ENCODE measurements at places on chromosomes 7 and 10.
A peak's percentile ranks its signal among the peaks of the same experiment; 100 is the strongest.

GRCh38 chr7:50205011-50205410 lies 99.5 kb upstream of the IKZF1 start:
- DNase-seq = no peak

GRCh38 chr7:69659983-69660382 lies 61.7 kb downstream of the AUTS2 start:
- no peak for DNase-seq

DNA sequence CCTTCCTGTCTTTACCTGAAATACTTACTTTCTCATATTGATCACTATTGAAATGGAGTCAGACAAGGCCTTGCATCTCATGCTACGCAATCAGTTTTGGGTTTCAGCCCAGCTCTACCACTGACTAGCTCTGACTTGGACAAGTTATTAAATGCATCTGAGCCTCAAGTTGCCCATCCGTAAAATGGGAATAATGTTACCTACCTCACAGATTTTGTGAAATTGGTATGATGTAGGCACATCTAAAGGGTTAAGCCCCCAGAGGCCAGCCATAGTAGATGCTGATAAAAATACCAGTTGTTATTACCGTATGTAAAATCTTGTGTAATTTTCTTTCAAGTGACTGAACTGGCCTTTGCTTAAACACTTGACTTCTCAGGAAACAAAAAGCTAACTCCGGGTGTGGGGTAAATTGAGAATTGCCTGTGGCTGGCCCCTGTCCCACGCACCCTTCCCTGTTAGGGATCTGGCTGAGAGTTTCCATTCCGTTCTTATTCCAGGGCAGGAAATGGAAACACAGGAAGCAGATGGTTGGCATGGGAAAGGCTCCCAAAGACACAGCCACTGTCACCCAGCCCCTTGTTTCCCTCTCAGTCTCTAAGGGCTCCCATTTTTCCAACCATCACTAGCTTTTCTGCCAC lies 7.5 kb downstream of the DUSP5 start:
- DNase-seq = no peak

- no peak for DNase-seq
Measured at GRCh38 chr10:63666836-63667383, 145.7 kb downstream of the REEP3 start.

- no peak for DNase-seq
Measured at GRCh38 chr10:132207536-132208461, 21.1 kb downstream of the DPYSL4 start.

GRCh38 chr7:30212701-30213111 lies 71.7 kb upstream of the ZNRF2 start:
- no peak for DNase-seq

GRCh38 chr10:125189162-125189561 lies 28.8 kb upstream of the CTBP2 start:
- DNase-seq = no peak

- DNase-seq = no peak
Measured at GRCh38 chr10:88115968-88116367, 252.5 kb downstream of the PTEN start.

- DNase-seq = no peak
Measured at GRCh38 chr10:131898713-131899112, 2.1 kb upstream of the PPP2R2D start.

DNA sequence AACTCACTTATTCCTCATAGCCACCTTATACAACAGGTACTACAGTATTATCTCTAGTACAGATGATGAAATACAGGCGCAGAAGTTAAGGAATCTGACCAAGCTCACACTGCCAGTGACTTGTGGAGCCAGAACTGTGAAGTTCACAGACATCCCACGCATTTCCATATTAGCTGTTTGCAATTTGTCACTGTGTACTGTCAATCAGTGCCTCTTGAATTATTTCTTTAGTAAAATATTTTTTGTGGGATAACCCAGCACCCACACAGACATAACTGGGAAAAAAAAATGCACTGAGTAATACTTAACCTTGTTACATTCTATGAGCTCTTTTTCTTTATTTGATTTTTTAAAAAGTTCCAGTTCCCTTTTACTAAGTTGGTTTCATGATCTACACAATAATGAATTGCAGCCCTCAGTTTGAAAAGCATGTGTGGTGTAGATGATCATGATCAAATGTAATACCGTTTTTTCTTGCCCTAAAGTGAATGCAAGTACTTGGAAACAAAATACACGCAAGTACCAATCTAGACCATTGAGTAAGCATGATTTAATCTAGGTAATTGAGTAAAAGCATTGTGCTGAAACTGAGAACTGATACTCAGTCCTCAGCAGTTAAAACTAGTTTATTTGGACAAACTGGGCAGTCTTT lies 14.1 kb downstream of the CUL1 start:
- DNase-seq = no peak

GRCh38 chr10:43353495-43354329 lies 17.7 kb upstream of the FXYD4 start:
- no peak for DNase-seq

DNA sequence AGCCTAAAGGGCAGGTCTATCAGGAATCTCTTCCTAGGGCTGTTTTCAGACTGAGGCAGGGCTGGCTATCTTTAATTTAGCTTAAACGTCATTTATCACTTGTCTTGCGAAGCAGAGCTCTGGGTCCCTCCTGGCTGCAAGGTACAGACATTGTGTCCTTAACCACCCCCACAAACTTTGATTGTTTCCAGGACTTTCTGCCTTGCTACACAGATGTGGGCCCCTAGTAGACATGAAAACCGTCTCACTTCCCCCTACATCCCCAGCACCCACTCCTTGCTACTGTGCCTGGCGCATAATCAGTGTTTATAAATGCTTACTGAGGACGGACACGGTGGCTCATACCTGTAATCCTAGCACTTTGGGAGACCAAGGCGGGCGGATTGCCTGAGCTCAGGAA lies 54.5 kb downstream of the PIP4K2A start:
- DNase-seq = no peak

DNA sequence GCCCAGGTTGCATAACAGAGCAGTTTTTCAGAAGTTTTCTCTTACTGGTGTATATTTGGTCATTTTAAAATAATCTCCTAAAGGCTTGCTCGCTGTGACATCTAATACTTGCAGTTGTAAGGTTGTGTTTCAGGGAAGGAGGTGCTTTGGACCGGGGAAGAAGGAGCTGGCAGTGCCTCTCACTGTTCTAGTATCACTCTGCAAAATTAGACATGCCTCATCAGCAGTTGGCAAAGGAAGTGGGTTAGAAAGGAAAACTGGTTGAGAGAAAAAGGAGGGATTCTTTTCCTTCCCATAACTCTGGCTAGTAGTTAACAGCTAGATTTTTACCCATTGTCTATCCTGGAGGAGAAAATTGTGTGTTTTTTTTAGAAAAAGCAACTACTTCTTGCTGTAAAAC lies 34.8 kb downstream of the CUL1 start:
- no peak for DNase-seq

GRCh38 chr7:14639801-14640200 lies 262.8 kb downstream of the DGKB start:
- DNase-seq = no peak

- no peak for DNase-seq
Measured at GRCh38 chr10:123348691-123349572, 194.7 kb downstream of the BUB3 start.

DNA sequence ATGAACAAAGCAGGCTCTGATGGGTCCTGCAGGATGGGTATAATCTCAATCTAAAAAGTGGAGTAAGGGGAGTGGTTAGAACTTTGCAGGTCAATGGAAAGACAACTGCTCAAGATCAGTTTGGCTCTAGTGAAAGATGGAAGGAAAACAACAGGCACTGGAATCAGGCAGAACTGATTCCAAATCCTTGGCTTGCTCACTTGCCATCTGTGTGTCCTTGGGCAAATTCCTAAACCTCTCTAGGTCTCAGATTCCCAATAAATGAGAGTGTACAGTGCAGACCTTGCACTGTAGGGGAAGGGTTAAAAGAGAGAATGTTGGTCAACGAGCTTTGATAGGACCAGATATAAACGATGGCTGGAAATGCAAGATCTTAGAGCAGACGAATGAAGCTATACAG lies 186.1 kb upstream of the AOAH start:
- no peak for DNase-seq

DNA sequence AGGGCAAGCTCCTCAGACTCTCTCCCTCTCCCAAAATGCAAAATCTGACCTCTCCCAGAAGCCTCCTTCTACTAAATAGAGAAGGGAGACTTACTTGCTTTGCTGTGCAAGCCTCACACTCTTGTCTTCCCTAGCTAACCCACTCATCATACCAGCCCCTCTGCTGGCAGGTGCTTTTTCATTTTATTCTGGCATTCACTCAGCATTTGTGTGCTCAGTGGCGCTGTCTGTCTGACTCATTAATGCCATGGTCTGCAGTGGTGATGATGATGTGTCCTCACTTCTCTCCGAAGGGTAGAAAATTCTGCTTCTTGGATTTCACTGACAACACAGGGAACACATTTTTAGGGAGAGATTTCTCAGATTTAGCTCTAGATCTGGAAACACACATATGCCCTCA lies 22.0 kb upstream of the BTRC start:
- DNase-seq = no peak

GRCh38 chr10:14611968-14612693 lies 162.6 kb downstream of the FAM107B start:
- no peak for DNase-seq

DNA sequence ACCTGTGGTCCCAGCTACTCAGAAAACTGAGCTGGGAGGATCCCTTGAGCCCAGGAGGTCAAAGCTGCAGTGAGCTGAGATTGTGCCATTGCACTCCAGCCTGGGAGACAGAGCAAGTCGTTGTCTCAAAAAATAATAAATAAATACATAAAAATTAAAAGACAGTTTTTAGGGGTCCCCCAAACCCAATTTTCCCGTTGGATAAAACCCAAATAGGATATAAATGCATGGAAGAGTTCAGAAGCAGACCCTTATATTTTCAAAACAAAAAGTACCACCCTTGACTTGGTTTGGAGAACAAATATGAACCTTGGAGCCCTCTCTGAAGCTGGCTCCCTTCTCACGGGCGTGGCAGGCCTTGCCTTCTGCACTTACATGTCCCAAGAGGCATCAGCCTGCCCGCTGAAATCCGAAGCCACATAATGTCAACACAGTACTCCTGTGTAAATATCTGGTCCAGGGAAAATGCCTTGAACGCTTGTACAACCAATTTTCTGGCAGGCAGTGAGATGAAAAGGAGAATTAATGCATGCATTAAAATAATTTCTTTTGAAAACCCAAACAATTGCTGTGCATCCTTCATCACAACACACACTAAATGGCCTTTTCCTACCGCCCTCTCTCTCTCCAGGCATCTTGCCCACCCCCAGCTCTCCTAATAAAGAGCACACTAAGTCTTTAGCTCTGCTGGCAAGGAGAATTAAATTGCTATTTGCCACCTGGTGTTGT lies 46.4 kb upstream of the PARD3 start:
- DNase-seq = peak; percentile 30

DNA sequence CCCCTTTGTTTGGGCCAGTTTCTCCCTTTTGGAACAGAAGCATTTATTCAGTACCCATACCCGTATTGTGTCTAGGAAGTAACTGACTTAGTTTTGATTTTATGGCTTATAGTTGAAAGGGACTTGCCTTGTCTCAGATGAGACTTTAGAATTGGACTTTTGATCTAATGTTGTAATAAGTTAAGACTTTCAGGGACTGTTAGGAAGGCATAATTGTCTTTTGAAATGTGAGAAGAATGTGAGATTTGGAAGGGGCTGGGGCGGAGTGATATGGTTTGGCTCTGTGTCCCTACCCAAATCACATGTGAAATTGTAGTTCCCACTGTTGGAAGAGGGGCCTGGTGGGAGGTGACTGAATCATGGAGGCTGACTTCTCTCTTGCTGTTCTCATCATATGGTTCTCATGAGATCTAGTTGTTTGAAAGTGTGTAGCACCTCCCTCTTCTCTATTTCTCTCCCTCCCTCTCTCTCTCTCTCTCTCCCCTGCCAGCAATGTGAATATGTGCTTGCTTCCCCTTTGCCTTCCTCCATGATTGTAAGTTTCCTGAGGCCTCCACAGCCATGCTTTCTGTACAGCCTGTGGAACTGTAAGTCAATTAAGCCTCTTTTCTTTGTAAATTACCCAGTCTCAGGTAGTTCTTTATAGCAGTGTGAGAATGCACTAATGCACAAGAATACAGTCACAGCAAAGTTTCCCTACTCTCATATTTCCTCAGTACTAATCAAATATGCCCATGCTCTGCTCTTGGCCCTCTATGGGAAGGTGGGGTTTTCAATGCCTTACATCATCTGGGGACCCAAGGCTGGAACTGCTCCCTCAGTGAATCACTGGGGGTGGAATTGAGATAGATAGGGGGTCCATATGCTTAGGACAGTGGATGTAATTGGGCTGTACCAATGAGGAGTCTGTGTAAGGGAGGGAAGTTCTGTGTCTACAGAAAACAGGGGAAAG lies 17.2 kb upstream of the AKR1C1 start:
- no peak for DNase-seq

DNA sequence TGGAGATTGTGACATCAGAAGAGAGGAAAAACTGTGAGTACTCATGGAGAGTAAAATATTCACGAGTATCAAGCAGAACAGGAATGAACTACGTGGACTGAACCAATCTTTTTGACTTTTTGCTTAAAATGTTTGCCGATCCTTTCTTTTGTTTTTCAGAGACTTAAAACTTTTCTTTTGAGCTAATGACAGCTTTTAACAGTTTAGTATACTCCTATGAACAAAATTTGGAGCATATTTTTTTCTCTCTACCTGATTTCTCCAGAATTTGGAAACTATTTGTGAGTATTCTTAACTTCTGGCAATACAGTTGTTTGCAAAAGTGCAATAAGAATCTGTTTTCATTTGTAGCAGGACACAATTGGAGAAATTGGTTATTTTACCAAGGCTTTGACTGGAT lies 786.3 kb downstream of the SORCS1 start:
- no peak for DNase-seq

DNA sequence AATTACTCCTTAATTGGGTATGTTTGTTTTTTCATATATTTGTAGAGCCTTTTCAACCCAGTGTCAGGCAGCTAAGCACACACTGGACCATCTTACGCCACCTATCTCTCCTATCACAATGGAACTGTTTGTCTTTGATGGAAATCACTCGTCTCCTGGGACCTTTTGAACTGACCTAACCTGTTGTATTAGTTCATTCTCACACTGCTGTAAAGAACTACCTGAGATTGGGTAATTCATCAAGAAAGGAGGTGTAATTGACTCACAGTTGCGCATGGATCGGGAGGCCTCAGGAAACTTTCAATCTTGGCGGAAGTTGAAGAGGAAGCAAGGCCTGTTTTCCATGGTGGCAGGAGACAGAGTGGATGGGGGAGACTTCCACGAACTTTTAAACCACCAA lies 182.0 kb downstream of the TCERG1L start:
- no peak for DNase-seq

DNA sequence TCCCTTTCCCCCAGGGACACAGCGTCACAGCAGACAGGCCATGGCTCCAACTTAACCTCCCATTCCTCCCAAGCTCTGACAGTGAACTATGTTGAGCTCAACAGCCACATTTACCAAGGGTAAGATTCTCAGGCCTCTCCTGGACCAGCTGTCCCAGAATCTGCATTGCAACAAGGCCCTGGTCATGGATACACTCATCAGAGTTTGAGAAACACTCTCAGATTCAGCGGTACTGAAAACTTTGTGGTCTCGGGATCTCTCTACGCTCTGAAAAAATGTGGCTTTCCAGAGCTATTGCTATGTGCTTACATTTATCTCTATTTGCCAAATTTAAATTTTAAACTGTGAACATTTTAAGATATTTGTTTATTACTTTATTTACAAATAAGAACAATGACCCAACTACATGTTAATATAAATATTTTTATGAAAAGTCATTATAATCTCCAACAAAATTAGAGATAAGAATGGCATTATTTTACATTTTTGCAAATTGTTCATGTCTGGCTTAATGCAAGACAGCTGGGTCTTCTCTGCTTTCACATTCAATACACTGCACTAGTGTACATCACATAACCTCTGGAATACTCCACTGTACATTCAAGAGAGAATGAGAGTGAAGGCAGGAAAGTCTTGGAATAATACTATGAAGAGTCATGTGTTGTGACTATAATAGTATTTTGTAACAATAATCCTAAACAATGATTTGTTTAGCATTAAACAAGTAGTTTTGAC lies 190.9 kb upstream of the PITRM1 start:
- no peak for DNase-seq

Measured in A673 (cell line).